ENCODE measurements at places on chromosomes 5 and 9.

GRCh38 chr5:14156290-14156649 is 13.1 kb downstream of the TRIO start:
- no peak for DNase-seq

- no peak for DNase-seq
These were observed 408.8 kb upstream of the KIF2A start for GRCh38 chr5:61897251-61897650.

- no peak for DNase-seq
These were observed 8.2 kb downstream of the NR2F1-AS1 start for GRCh38 chr5:93572608-93573353.

DNA sequence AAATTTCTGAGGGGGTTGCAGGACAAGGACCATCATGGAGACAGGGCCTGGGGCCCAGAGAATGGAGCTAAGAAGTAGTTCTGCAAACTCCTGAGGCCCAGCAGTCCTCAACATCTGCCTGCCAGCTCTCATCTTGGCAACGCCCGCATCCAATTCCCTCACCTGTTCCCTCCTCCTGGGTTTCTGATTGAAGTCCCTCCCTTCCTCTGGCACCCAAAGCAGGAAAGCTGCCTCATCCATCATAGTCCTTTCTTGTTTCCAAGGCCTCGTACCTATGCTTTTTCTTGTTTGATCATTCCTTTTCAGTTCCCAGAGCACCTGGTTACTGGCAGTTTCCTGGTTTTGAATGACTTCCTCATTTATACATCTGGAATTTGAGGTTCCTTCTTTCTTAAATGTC is 181.3 kb downstream of the NR2F1-AS1 start:
- no peak for DNase-seq

DNA sequence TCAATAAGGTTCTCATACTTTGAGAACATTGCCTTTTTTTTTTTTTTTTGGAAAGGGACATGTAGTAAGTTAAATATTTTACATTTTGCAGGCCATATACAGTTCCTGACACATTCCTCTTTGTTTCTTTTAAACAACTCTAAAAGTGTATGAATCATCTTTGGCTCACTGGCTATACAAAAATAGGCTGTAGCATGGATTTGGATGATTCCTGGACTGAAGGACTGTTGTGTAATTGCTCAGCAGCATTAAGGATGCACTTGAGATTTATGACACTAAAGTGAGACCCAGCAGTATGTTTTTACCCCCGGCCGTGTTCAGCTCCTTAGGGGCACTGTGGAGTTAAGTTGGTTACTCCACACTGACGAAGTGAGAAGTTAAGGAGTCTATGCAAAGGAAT is 41.3 kb downstream of the VPS13A start:
- DNase-seq: no peak

- DNase-seq: no peak
These were observed 111.5 kb downstream of the IZUMO3 start for GRCh38 chr9:24434183-24434582.

- DNase-seq: no peak
These were observed 29.0 kb upstream of the PAPPA start for GRCh38 chr9:116124472-116125040.
